ENCODE measurements at places on chromosomes 7 and 10. TPM values are rescaled to one million over a fixed set of nuclear protein-coding genes. Genes with fewer than 3 reads are reported as not detected.

PLAC9 gene
- total RNA-seq = not detected

STAG3 gene
- 6.6 TPM for total RNA-seq

TSPAN33 gene
- 4.7 TPM for total RNA-seq

ACSL5 gene
- 9.0 TPM for total RNA-seq
